ENCODE measurements at places on chromosomes 5 and 9. TPM values are rescaled to one million over a fixed set of nuclear protein-coding genes. Genes with fewer than 3 reads are reported as not detected.

The ZFR gene
- 75.9 TPM for total RNA-seq

The PCDHGA1 gene
- total RNA-seq: 0.04 TPM

The LHX3 gene
- total RNA-seq: not detected

The UNC13B gene
- total RNA-seq: 2.9 TPM

The STPG3 gene
- total RNA-seq: not detected

The SLC25A46 gene
- 47.5 TPM for total RNA-seq

Data from activated CD8-positive, alpha-beta memory T cell treated with anti-CD3 and anti-CD28 coated beads for 36 hours (primary cell).